ENCODE measurements at places on chromosomes 6 and 20.

- DNase-seq = no peak
Measured at GRCh38 chr6:52341561-52342260, 20.2 kb upstream of the PAQR8 start.

DNA sequence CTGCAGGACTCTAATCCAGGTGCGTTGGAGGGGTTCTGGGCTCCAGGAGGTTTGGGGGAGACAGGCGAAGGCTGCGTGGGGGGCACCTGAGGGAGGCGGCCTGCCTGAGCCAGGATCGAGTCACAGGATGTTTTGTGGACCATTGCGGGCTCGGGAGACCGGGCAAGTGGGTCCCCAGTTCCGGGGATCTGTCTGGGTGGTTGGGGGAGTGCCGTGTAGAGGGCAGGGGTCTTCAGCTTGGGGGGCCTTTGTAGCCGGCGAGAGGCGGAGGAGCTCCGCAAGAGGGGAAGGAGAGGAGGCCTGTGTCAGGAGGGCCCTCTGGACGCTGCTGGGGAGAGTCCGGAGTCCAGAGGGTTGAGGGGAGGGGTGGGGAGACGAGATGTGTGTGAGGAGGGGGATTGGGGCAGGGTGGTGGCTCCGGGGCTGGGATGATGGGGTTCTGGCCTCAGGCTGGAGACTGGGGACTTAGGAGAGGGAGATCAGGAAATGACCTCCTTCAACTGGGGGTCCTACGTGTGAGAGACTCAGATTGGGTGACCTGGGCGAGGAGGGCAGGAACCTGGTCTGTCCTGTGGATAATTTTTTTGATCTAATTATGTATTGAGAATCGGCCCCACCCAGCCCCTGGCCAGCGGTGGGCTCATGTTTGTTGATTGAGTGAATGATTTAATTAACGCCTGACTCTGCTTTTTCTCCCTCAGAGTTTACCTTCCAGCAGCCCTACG lies 505 bp downstream of the SNAI1 start:
- no peak for DNase-seq

GRCh38 chr6:157798851-157799250 lies 24.2 kb upstream of the SNX9 start:
- DNase-seq = no peak

DNA sequence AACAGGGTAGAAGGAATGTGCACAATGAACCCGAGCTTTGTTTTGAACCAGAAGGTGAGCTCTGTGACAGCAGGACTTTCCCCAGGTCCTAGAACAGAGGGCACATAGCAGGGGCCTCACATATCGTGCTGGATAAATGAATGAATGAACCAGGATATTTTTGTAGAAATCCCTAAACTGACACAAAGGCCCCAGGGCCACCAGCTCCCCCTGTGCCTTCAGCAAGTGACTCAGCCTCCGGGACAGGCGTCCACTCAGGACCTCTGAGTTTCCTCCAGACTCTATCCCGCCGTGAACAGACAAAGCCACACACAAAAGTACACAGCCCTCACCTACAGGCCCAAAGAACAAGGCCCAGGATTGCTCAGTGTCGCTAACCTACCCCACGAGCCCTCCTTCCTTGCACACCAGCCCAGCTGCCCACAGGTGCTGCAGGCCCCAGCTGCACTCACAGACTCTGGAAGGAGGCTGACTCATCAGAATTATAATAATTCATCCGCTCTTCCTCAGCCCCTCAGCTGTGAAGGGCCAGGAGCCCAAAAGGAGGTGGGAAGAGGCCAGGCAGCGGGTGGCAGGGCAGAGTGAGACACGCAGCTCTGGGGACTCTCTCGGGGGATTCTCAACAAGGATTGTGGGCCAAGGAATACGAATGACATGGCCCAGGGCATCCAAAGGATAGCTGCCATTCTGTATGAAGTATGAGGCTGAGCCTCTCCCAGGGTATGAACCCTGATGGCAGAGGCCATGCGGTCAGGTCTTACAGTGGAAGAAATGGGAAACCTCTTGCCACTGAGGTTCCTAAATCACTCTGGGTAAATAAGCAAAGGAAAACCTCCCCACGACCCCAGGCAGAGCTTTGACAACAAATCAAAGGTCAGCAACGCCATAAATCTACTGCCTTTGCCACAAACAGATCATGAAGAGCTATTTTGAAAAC lies 40.9 kb downstream of the SUMO4 start:
- no peak for DNase-seq

DNA sequence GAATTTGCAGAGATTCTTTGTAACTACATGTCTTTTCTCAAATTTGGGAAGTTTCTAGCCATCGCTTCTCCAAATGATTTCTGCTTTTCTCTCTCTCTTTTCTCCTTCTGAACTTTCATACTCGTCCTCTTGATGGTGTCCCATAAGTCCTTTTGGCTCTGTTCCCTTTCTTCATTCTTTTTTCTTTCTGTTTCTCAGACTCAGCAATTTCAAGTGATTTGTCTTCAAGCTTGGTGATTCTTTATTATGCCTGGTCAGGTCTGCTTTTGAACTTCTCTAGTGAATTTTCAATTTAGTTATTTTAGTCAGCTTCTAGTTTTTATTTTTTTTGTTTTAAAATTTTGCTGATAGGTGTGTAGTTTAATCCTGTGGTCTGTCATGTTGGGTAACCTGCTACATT lies 57.6 kb upstream of the EEF1E1 start:
- DNase-seq = no peak

DNA sequence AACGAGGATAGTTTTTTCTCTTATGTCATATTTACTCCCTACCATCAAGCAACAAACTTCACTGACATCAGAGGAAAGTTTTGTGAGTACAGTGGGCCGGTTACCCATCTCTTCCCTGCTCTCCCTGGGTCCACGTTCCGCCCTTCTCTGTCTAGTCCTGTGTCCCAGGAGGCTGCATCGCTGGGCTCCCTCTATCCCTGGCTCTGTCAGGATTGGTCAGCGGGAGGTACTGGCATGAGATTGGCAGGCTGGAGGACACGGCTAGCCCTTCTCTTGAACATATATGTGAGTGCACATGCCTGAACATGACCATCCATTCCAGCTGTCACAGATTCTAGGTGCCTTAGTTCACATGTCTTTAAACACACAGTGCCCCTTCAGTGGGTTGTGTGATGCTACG lies 30.3 kb upstream of the TMEM181 start:
- no peak for DNase-seq

GRCh38 chr20:62795023-62795761 lies 1.1 kb upstream of the MRGBP start:
- no peak for DNase-seq

DNA sequence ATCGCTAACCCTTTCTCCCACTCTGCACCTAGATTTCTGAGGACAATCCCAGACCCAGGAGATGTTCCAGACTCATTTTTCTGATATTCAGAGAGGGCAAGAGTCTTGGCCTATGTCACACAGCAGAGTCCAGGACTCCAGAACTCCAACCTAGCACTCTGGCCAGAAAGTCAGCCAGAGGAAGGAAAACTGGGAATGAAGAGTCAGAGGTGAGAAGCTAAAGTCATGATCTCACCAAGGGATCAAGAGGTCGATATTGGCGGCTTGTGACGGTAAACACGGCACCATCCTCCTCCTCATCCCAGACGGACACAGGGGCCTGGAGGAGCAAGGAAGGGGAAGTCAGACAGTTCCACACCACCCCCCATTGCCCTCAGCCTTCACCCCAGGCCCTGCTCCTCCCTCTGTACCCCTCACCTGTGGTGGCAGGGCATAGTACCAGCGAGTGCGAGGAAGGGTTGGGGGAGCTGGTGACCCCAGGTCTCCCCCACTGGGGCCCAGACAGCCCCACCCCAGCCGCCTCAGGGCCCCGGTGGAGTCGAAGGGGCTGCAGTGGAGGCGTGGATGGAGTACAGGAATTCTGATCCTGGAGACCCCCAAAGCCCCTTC lies 1.8 kb downstream of the RGL2 start:
- DNase-seq = no peak

DNA sequence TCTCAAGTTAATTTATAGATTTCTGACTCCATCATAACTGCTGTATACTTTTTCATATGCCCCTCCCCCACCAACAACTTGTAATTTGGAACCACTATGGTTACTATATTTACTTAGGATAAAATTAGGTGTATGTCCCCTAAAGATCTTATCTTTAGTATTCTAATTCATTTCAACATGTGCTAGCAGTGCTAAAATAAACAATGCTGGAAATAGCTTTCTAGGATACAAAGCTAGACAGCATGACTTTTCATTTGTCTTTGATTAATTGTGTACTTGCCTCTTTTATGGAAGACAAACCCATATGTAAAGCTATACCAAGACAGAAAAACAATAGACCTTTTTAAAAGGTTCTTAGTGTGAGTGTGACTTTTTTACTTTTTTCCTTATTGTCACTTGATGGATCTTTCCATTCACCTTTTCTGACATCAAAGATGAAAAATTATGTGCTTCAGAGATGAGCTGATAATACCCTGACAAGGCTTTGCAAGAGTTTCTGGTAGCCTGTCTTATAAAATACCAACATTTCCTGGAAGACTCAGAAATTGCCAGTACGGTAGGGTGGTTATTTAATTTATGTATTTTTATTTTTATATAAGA lies 31.2 kb upstream of the POPDC3 start:
- DNase-seq = no peak

- DNase-seq = no peak
Measured at GRCh38 chr6:92737983-92738382, 681.4 kb downstream of the EPHA7 start.

GRCh38 chr6:80535914-80536565 lies 429.6 kb downstream of the BCKDHB start:
- DNase-seq = no peak

DNA sequence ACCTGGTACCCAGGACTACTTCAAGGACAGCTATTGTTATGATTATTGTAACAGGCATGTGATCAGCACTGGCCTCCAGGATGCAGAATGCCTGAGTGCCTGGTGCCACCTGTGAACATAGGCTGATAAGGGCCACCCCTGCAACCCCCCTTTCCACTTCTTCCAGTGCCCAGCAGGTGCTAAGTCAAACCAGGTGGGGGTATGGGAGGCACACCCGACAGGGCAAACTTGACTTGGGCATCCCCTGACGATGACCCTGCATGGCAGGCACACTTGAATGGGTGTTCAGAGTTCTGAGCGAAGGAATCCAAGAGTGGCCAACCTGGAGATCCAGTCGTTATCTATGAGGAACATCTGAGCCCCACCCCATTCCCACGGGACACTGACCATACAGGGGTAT lies 3.4 kb downstream of the ADA start:
- no peak for DNase-seq

GRCh38 chr6:63307581-63308246 lies 12.1 kb downstream of the LGSN start:
- DNase-seq = no peak

DNA sequence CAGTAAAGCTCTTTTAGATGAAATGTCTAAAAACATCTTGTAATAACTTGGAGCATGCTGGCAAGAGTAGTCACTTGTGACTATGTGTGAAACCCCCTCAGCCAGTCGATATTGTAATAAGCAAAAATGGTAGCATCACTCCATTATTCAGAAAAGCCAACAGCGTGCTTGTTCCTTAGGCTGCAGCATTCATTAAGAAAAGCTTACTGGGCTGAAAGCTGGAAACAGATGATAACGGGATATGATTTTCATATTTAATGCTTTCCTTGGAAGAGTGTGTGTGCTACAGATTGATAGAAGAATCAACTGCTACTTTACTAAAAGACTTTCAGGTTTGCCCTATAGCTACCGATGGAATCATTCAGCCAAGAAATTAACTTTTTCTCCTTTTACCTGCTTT lies 20.3 kb downstream of the KIZ start:
- DNase-seq = no peak

GRCh38 chr6:122014961-122015360 lies 384.5 kb upstream of the HSF2 start:
- no peak for DNase-seq

DNA sequence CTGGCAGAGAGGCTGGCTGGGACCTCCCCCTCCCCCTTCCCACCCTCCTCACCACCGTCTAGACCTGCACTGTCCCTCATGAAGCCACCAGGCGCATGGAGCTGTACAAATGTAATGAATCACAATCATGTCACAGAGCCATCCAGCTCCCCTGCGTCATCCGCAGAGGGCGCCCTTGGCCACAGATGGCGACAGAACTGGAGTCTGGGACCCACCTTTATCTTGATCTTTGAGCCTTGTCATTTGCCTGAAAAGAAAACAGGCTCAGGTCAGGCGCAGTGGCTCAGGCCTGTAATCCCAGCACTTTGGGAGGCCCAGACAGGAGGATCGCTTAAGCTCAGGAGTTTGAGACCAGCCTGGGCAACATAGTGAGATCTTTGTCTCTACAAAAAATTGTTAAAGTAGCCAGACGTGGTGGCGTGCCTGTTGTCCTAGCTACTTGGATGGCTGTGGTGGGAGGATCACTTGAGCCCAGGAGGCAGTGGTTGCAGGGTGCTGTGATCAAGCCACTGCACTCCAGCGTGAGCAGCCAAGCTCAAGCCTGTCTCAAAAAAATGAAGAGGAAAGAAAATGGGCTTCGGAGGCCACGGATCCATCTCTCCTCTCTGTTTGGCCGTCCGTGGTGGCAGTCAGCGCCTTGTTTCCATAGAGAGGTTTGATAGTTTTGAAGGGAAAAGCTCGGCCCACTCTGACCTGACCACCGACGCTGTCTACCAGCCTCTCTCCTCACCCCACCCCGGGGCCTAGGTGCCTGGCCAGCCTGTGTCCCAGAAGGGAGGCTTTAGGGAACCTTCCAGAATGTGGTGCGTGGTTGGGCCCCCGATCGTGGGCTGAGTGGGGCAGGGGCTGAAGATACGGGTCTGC lies 6.2 kb downstream of the COL9A3 start:
- DNase-seq = no peak

GRCh38 chr6:111534231-111534751 lies 51.3 kb upstream of the REV3L start:
- no peak for DNase-seq

DNA sequence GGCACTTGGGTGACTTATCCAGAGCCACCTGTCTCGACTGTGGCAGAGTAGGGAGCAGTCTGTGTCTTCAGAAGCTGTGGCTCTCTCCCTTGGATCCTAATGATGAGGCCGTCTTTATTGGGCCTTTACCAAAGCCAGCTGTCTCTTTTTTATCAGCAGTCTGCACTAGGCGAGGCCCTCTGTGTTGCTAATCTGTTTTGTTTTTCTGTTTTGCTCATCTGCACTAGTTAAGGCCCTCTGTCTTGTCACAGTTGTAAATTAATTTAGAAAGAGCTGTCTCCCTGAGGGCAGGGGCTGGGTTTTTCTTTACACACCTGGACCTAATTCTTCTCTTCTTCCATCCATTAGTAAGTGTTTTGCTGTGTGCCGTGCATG lies 45.0 kb downstream of the CDS2 start:
- no peak for DNase-seq

GRCh38 chr6:5712349-5713215 lies 294.1 kb downstream of the NRN1 start:
- no peak for DNase-seq

GRCh38 chr20:58145506-58146080 lies 82.9 kb downstream of the ANKRD60 start:
- DNase-seq = no peak

- no peak for DNase-seq
Measured at GRCh38 chr20:9807136-9807535, 31.7 kb downstream of the PAK5 start.

Measured in NCI-H2081 treated with DMSO at 0.1 percent for 48 hours (cell line).